ENCODE measurements at places on chromosomes 12 and 14. TPM values are rescaled to one million over a fixed set of nuclear protein-coding genes. Genes with fewer than 3 reads are reported as not detected.
A peak's percentile ranks its signal among the peaks of the same experiment; 100 is the strongest.

DNA sequence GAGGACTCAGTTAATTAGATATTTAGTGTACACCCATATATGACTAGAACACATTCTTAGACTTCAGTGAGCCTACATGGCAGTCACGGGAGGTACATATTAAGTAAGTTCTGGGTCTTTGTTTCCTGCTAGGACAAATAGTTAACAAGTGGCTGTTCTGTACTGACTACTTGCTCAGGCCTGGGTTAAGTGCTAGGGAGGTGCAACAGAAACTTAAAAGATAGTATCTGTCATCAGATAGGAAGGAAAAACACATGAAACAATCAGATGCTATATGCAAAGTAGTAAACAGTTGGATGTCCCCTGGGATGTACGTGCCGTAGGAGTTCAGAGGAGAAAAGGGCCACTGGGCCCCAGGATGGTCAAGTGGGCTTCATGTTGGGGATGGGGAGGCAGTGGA lies 59.5 kb downstream of the SLC4A8 start:
- H3K27ac ChIP-seq = peak overlapping the region; percentile 75
- no peak overlapping the region for H3K4me3 ChIP-seq
- H3K27me3 ChIP-seq = no peaks in the 10 kb centered on the region

- no peaks in the 10 kb centered on the region for H3K27me3 ChIP-seq
- DNase-seq = no peak
- H3K4me3 ChIP-seq = no peak overlapping the region
- peaks cover 46% of the 10 kb centered on the region for H3K4me1 ChIP-seq
Observed at GRCh38 chr12:56716458-56716857, 8.6 kb downstream of the NACA start.

DNA sequence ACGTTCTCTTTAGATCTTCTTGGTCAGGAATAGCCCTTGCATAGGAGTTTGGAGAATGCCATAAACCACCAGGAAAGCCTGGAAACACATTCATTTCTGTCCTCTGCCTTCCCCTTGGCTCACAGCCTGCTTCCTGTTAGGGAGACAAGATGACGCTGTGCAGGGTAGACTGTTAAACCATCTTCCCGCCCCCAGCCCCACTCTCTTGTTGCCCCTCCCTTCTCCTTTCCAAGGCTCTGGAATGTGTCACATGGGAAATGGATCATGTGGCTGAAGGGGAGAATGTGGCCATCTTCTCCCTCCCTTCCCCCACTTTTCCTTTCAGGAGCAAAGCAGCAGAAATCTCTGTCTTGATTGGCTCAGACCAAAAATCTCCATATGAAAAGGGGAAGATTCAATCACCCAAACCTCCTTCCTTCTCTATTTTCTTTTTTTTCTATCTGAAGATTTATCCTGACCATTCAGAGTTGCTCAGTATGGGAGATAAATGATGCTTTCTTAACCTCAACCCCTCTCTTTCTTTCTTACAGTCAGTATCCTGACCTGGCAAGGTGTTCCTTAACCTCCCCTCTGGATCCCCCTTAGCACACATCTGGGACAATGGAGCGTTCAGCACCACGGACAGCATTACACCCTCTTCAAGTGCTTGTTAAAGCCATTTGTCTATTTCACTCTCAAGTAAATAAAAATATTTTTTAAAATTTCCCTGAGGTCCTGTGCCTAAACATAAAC lies 11.4 kb downstream of the GPR19 start:
- no peak overlapping the region for H3K27ac ChIP-seq
- no peaks in the 10 kb centered on the region for H3K27me3 ChIP-seq
- peaks cover 9% of the 10 kb centered on the region for H3K4me1 ChIP-seq
- peak; percentile 49 for DNase-seq
- H3K36me3 ChIP-seq = peaks cover 16% of the 10 kb centered on the region
- no peak overlapping the region for H3K4me3 ChIP-seq

DNA sequence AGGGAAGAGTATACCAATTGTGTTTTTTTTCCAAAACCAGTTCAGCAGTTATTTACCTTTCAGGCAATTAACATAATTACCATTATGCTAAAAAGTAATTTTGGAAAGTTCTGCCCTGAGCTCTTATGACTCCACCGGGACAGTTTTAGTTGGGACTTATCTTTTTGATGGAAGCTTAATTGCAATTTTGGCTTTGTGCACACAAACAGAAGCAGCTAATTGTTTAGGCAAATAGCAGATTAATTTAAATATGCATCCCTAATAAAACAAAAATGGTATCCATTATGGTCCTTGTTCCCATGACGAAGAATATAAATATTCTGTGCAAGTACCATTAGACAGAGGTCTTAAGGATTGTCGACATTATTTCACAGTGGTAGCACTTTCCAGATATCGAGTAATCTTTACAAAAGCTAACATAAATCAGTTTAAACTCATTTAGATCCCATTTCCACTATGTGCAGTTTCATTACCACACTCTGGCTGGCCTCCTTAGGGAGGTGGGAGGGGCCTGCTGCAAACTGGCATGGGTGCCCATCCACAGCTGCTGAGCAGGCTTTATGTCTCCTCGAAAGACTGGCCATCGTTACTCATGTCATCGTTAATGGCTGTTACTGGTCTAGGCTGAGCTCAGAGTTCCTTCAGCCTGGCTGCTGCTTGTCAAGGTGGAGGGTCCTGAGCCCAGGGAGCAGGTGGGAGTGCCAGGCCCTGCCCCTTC lies 68.2 kb downstream of the FBXW8 start:
- H3K27ac ChIP-seq = no peak overlapping the region
- H3K4me1 ChIP-seq = peaks cover 19% of the 10 kb centered on the region
- H3K36me3 ChIP-seq = peaks cover 7% of the 10 kb centered on the region
- no peak for DNase-seq

- no peak overlapping the region for H3K4me3 ChIP-seq
- DNase-seq = no peak
- H3K27ac ChIP-seq = no peak overlapping the region
- H3K36me3 ChIP-seq = peaks cover 62% of the 10 kb centered on the region
- no peaks in the 10 kb centered on the region for H3K4me1 ChIP-seq
Observed at GRCh38 chr12:100043631-100044030, 58.9 kb upstream of the ANKS1B start.

- no peak overlapping the region for H3K4me3 ChIP-seq
- H3K27ac ChIP-seq = no peak overlapping the region
- H3K4me1 ChIP-seq = no peaks in the 10 kb centered on the region
- no peaks in the 10 kb centered on the region for H3K36me3 ChIP-seq
- no peaks in the 10 kb centered on the region for H3K27me3 ChIP-seq
Observed at GRCh38 chr12:83186419-83186818, 499.7 kb downstream of the TMTC2 start.

DNA sequence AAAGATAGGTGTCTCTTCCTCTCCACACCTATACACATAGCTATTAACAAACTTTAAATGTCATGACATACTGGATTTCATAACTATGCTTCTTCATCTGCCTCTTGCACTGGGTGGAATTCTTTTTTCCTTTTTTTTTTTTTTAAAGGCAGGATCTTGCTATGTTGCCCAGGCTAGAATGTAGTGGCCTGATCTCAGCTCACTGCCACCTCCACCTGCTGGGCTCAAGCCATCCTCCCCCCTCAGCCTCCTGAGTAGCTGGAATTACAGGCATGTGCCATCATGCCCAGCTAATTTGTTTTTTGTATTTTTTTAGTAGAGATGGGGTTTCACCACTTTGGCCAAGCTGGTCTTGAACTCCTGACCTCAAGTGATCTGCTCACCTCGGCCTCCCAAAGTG lies 4.8 kb downstream of the MRPL51 start:
- H3K36me3 ChIP-seq = peaks cover 14% of the 10 kb centered on the region
- peaks cover 10% of the 10 kb centered on the region for H3K4me1 ChIP-seq
- no peak overlapping the region for H3K4me3 ChIP-seq
- no peak overlapping the region for H3K27ac ChIP-seq
- no peak for DNase-seq

- H3K27ac ChIP-seq = no peak overlapping the region
- no peaks in the 10 kb centered on the region for H3K27me3 ChIP-seq
- no peak overlapping the region for H3K4me3 ChIP-seq
Observed at GRCh38 chr14:82528016-82528415, 994.4 kb upstream of the SEL1L start.

Gene MYBPC1
- total RNA-seq = not detected

Gene GUCY2C
- total RNA-seq = not detected

Gene CELA1
- not detected for total RNA-seq

Gene AMN
- 0.30 TPM for total RNA-seq

Gene BBOF1
- total RNA-seq = 1.4 TPM

Gene DTX3
- 15.5 TPM for total RNA-seq

Gene STXBP6
- total RNA-seq = not detected

Gene SLC7A7
- total RNA-seq = 0.25 TPM

Measured in activated CD4-positive, alpha-beta T cell treated with anti-CD3 and anti-CD28 coated beads, Interleukin-2, amount 10 ng/mL, durations not matched to agents 7 days and 5 days (primary cell).